ENCODE measurements at places on chromosomes 1 and 21.

DNA sequence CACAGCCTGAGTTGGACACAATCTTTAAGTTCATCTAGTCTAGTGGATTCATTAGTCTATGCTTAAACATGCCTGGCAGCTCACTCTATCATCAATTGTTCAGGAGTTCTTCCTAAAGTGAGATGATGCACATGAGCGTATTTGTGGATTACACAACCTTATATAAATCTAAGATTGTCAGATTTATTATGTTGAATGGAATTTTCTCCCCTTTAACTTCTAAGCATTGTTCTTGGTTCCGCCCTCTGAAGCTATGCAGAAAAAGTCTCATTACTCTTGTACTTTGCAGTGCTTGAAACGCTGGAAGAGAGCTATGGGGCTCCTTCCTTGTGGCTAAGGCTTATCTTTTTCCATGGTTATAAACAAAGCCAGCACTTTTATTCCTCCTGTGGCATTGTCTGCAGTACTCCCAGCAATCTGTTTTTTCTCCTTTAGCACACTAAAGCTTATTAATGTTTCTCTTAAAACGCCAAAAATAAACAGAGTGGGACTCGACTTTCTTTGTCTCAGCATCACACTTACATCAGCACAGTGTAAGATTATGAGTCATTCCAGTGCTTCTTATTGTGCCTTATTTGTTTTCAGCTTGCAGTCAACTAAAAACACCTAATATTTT lies 316.8 kb upstream of the CAMK1G start:
- DNase-seq = no peak

DNA sequence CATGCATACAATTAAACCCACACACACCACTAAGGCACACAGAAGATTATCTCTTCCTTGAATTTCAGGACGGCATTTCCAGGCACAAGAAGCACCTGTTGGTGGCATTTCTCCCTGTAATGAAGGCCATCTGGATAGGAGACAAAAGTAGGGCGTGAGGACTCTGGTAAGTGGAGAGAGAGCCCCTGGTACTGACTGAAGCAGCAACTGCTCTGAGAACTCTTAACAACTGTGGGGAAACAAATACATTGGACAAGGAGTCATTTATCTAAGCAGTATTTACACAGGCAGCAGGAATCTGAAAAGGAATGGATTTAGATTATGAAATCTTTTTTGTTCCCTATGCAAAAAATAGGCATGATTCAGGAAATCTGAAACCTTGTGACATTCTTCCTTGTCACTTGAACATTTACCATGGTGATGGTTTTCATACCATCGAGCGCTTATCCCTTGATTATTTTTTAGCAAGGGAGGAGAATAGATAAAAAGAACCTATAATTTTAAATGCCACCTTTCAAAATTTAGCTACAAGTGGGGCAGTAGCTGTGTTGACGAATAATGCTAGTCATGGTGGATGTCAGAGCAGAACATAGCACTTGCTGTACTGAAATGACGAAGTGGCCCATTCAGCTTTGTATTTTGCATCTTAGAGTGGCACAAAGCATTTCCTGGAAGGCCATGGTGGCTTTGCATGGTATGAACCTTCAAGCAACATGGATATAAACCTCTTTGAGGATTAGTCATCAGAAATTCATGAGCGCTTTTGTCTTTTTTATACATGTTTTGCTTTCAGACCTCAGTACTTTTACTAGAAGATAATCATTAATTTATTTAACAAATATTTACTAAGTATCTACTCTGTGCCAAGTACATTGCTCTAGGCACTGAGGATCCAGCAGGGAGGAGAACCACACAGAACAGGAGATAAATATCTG lies 362.0 kb downstream of the ADGRL2 start:
- DNase-seq = no peak

DNA sequence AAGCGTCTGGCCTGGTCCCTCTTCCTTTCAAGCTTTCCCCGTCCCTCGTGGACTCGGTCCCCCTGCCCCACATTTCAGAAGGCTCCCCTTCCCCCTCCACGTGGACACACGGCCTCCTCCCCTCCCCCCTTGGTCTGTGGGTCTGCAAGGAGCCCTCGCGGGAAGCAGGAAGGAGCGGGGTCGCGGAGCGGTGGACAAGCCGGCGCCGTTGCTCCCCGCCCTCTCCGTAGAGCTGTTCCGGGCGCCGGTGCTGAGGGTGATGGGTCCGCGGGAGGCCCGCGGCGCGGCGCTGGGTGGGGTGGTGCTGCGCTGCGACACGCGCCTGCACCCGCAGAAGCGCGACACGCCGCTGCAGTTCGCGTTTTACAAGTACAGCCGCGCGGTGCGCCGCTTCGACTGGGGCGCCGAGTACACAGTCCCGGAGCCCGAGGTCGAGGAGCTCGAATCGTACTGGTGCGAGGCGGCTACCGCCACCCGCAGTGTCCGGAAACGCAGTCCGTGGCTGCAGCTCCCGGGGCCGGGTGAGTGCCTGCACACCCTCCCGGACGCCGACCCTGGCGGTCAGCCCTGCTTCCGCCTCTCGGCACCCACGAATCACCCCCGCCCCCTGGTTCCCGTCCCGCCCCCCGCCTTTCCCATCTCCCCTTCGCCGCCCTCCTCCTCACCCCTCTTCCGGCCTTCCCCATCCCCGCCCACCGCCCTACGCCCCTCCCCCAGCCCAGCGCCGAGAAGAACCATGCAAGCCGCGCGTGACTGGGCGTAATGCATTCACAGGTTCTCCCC lies 5.3 kb downstream of the FCRLB start:
- peak; percentile 94 for DNase-seq

- DNase-seq = no peak
Measured at GRCh38 chr1:237411621-237412020, 369.6 kb downstream of the RYR2 start.

- no peak for DNase-seq
Measured at GRCh38 chr1:197093226-197093885, 26.3 kb upstream of the F13B start.

GRCh38 chr1:39689214-39689613 lies 2.0 kb downstream of the HPCAL4 start:
- DNase-seq = no peak

DNA sequence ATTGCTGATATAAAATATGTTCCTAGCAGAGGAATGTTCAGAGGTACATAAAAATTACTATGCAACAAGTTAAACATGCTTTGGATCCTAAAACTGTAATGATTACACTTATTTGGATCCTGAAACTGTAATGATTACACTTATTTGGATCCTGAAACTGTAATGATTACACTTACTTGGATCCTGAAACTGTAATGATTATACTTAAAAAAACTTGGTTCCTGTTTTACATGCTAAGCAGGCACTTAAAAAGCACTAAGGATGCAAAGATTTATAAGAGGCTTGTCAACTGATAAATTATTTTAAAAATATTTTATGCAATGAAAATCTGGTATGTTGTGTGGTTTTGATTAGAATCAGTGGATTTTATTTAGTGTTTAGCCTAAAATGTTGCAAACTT lies 47.7 kb downstream of the ZNHIT6 start:
- DNase-seq = no peak

DNA sequence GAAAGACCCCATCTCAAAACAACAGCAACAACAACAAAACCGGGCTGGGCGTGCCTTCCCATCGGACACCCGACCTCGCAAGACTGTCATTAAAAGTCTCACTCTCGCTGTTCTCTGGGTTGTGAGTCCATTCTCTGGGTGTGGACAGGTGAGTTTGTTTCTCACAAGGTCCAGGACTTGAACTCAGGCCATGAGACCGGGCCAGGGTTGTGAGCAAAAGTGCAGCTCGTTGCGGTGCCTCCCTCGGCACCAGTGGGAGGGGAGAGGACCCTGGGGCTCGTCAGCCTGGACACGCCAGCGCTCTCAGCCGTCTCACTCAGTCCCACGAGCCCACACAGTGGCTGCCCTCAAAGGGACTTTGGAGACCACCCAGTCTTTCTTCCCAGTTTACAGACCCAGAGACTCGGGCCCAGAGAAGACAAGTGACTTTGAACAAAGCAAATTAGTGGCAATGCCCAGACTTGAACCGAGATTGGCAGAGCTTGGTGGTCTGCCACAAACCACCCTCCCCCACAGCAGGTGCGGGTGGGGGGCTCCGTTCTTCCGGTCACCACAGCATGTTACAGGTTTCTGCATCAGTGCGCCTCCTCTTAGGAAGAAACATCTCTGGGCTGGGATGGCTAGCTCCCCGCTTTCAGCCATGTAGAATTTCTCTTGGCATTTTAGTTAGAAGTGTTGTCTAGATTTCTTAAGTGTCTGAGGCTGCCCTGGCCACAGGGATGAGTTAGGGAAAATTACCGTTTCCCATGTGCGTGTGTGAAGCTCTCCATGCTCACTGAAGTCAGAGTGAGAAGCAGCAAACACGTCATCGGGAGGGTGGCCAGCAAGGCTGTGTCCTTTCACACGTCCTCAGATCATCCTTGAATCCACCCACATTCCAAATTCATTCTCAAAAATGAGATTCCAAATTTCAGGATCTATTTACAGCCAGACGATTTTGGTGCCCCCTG lies 28.3 kb downstream of the LRRC3 start:
- no peak for DNase-seq

DNA sequence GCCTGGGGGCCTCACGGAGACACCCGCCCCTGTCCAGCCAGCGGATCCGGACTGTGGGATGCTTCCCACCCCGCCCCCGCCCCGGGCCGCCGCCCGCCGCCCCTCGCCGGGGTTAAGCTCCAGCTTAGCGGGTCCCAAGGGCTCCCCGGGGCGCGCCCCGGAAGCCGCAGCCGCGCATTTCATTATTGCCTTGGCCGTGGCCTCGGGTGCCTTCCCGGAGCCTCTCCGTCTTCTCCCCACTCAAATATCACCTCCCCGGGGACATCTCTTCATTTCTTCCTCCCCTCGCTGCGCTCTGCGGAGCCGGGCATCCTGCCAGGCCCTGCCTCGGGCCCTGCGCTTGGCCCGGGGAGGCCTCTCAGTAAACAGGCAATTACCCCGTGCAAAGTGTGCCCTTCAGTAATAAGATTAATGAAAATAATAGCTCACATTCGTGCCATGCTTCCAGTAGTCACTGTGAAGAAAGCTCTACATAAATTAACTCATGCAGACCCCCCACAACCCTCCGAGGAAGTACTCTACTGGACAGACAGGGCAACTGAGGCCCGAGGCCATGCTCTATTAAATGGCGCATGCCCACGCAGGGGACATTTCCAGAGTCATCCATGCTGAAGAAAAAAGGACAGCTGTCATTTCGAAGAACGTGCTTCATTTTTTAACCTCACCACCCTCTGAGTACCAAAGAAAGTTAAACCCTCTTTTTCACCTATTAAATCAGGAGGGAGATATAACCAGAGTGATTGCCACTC lies 49.9 kb upstream of the LAPTM5 start:
- no peak for DNase-seq

- no peak for DNase-seq
Measured at GRCh38 chr1:26994020-26994786, 711 bp downstream of the TRNP1 start.

DNA sequence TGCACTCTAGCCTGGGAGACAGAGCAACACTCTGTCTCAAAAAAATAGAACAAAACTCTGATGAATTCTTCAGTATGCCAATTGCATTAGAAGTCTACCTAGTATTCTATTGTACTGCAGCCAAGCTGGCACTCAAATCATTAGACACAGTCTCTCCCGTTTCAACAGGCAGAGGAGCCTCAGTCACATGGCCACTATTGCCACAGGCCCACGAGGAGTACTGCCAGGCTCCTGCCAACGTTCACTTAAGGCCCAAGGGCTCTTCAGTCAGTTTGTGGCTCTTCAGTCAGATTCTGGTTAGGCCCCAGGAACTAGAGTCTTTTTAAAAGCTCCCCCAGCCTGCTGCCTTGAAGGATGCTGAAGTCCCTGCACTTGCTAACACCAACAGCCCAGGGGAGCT lies 73.4 kb downstream of the SH3BGR start:
- DNase-seq = no peak

DNA sequence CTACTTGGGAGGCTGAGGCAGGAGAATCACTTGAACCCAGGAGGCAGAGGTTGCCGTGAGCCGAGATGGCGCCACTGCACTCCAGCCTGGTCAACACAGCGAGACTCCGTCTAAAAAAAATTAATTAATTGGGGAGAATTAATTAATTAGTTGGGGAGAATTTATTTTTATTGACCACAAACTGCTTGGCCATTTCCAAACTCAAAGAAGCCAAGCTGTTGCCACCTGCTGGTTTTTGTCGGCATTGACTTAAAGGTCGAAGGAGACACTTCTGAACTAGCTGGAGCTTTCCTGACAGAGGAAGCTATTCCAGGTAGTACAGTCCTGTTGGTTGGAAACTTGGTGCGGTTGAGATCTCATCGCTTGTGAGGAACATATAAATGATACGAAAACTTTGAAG lies 13.1 kb downstream of the MAP1LC3C start:
- DNase-seq = no peak

- no peak for DNase-seq
Measured at GRCh38 chr1:35033346-35033745, 1.6 kb upstream of the ZMYM6 start.

DNA sequence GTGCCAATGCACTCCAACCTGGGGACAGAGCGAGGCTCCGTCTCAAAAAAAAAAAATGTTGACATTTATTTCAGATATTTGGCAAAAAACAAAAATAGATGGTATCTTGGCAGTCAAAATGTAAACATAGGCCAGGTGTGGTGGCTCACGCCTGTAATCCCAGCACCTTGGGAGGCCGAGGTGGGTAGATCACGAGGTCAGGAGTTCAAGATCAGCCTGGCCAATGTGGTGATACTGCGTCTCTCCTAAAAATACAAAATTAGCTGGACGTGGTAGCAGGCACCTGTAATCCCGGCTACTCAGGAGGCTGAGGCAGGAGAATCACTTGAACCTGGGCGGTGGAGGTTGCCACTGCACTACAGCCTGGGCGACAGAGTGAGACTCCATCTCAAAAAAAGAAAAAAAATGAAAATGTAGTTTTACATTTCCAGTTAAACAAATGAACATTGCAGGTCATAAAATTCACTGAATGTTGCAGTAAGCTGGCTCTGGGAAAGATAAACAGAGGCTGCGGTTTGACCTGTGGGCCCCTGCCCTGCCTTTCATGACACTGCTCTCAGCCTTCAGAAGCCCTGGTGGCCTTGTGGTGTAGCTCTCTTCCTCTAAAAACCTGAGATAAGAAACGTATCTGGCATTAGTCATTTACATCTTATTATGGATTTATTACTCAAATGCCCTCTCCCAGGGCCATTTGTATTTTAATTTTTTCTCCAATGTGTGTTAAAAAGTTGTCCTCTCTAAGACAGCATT lies 12.2 kb upstream of the SLC44A3 start:
- no peak for DNase-seq

DNA sequence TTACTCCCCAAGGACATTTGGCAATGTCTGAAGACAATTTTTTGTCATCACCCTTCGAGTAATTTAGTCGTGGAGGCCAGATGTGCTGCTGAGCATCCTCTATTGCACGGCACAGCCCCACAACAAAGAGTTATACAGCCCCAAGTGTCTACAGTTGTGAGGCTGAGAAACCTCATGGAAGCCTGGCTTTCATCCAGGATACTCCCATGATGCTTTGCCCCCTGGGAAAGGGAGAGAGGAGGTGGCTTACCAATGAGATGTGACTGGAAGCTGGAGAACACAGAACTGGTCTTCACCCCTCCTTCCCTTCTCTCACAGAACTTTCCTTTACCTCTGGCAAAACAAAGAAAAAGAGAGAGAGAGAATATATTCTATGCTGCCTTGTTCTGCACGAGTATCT lies 150.9 kb upstream of the VAMP3 start:
- DNase-seq = no peak
